ENCODE measurements at places on chromosomes 1 and 21. TPM values are rescaled to one million over a fixed set of nuclear protein-coding genes. Genes with fewer than 3 reads are reported as not detected.

The COL9A2 gene
- 79.0 TPM for total RNA-seq

The AMY2B gene
- 10.0 TPM for total RNA-seq

DNA sequence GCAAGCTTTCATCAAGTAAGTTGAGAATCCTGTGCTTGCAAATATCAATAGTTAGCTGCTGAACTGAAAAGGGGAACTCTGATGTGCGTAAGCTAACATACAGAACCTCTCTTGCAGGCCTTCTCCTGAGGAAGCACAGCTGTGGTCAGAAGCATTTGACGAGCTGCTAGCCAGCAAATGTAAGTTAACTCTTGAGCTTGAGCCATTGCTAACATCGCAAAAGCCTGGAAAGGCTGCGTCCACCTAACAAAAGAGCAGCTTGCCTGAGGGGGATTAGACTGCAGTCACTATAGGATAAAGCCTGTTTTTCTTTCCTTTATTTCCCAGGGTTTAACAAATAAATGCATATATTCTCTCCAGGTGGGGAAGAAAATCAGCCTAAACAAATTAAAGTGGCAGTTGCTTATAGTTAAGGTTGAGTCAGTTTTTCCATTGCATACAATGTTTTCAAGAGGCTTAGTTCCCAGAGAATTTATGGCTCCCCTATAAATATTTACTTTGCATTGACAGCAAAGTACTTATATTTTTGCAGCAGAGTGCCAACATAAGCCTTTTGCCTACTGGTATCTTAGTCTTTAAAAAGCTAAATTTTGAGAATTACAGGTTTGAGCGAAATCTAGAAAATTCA, 1.5 kb downstream of the RGS2 start:
- H3K36me3 ChIP-seq = peaks cover 16% of the 10 kb centered on the region
- peaks cover 15% of the 10 kb centered on the region for H3K4me1 ChIP-seq
- H3K4me3 ChIP-seq = peak overlapping the region; percentile 69
- no peaks in the 10 kb centered on the region for H3K27me3 ChIP-seq
- DNase-seq = peak; percentile 84

DNA sequence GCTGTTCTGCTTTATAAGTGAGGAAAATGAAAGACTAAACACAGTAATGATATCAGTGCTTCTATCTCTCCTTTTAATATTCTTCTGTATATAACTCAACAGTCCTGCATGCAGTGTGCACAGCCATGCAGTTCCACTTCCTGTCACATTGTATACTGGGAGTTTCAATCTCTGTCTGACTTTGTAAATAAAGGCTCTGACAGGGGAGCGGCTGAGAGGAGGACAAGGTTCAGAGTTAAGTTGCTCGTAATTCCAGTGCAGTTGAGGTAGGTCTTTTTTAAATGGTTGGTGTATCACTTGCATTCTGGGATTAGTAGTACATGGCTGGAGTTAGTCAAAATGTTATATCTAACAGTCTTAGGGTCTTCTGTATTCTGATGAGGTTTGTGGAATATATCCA, 264.5 kb downstream of the OLFM3 start:
- no peaks in the 10 kb centered on the region for H3K36me3 ChIP-seq
- no peaks in the 10 kb centered on the region for H3K4me1 ChIP-seq
- H3K27ac ChIP-seq = no peak overlapping the region
- no peak overlapping the region for H3K4me3 ChIP-seq
- DNase-seq = peak; percentile 30
- no peaks in the 10 kb centered on the region for H3K27me3 ChIP-seq

- H3K27me3 ChIP-seq = no peaks in the 10 kb centered on the region
- H3K27ac ChIP-seq = no peak overlapping the region
- no peak for DNase-seq
- no peak overlapping the region for H3K4me3 ChIP-seq
- H3K4me1 ChIP-seq = no peaks in the 10 kb centered on the region
These were observed 646.9 kb downstream of the USP25 start for GRCh38 chr21:16376673-16377072.
